Brain microvascular endothelial cell (primary cell): ENCODE measurements at places on chromosomes 2 and 18.
A peak's percentile ranks its signal among the peaks of the same experiment; 100 is the strongest.

GRCh38 chr2:167438206-167438605 lies 549.9 kb downstream of the XIRP2 start:
- DNase-seq = peak; percentile 76

- DNase-seq = no peak
These were observed 186.2 kb downstream of the MBD5 start for GRCh38 chr2:148207111-148207510.

- DNase-seq = no peak
These were observed 64.1 kb upstream of the MEIS1 start for GRCh38 chr2:66370824-66371223.

- no peak for DNase-seq
These were observed 193.7 kb upstream of the MEX3C start for GRCh38 chr18:51391215-51391614.

DNA sequence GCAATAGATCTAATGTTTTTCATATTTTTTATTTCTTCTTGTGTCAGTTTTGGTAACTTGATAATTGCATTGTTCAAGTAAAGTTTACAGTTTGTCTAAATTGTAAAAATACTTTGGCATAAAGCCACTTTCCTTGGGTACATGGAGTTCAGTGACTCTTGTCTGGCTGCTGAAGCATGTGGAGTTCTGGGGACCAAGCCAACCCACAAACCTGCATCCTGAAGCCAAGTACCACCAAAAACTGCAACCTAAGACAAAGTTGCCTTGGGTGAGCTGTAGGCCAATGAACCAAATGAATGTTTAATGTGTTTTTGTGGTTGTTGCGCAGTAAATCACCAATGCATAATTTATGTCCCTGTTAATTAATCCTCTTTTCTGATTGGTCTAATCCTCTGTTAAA lies 872.6 kb downstream of the BCL11A start:
- DNase-seq = no peak

DNA sequence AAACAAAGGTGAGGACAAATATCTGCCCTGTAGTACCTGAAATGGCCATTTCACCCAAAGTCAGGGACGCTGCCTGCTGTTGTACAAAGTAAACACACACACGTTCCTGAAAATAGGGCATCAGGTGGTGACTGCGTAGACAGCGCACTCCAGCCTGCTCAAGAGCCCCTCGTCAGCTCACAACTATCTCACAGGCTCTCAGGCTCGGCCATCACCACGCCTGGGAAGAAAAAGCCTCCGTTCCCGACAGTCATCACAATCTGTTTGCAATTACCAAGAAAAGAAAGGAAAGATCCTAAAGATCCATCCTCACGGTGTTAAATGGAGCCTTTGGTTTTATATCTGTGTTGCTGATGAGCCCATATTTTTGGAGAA lies 230.2 kb downstream of the ZNF516 start:
- DNase-seq = no peak

GRCh38 chr2:50449306-50449705 lies 582.6 kb downstream of the NRXN1 start:
- no peak for DNase-seq

GRCh38 chr18:11909591-11910026 lies 1.5 kb upstream of the MPPE1 start:
- no peak for DNase-seq

GRCh38 chr18:36786686-36787085 lies 42.1 kb downstream of the TPGS2 start:
- peak; percentile 79 for DNase-seq

- no peak for DNase-seq
These were observed 52.7 kb downstream of the MAP2 start for GRCh38 chr2:209476367-209477208.

DNA sequence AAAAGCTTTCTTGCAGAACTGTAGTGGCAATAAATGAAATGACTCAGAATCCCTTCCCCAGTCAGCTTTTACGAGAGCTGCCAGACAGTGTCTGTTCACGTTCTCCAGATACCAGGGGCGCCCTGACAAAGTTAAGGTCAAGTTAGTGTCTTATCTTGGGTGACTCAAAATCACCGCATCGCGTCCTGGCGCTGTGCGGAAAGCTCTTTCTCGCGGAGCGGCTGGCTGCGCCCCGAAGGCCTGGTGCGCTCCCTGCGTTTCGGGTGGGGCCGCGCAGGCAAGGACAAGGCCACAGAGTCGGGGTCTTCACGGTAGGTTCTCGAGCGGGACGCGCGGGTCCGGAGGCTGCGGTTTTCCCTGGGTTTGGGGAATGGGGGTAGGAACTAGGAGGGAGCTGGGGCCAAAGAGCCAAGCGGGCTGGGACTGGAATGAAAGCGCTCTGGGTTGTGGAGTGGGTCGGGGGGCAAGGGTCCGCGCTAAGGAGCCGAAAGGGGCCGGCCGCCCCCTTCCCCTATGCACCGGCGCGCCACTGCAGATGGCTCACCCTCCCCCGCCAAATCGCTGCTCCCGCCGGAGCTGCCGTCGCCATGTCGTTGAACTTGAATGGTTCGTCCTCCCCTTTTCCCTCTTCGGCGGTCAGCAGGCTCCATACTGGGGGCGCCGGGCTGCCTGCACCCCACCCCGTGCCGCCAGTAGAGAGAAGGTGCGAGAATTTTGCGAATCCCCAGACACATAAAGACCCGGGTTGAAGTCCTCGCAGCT lies 2.6 kb upstream of the HOXD11 start:
- no peak for DNase-seq

GRCh38 chr2:235716875-235717496 lies 223.1 kb downstream of the AGAP1 start:
- no peak for DNase-seq

DNA sequence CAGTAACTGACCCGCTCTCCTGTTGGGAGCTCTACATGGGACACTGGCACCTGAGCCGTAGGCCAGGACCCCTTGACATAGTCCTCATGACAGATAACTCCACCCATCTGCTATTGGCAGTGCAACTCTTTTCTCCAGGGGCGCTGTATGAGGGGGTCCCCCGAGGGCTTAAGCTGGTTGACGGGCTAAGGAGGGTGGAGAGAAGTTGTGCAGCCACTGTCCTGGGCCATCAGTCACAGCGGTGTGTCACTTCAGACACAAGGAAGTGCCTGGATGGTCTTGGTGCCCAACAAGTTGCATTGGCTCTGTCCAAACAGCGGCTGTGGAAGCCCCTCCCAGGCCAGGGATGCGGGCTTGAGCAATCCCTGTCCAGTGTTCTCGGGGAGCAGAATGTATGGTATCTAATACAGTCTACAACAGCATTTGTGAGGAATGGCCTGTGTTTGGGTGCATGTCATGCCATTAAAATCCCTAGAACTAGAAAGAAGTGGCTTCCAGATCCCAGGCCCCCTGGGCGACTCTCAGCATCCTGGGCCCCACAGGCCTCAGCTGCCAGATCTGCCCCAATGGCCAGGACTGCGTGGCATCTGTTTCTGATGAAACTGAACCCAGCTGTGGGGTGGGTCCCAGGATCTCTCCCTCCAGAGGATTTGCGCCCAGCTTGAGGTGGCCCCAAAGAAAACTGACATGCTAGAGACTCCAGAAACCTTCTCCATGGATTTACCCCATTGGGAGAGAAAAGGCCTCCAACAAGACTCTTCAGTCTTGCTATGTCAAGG lies 23.3 kb downstream of the TTC32 start:
- DNase-seq = no peak

- DNase-seq = no peak
These were observed 59.9 kb upstream of the TGFA start for GRCh38 chr2:70613521-70613920.

GRCh38 chr2:169676357-169676756 lies 17.8 kb downstream of the CFAP210 start:
- DNase-seq = no peak

DNA sequence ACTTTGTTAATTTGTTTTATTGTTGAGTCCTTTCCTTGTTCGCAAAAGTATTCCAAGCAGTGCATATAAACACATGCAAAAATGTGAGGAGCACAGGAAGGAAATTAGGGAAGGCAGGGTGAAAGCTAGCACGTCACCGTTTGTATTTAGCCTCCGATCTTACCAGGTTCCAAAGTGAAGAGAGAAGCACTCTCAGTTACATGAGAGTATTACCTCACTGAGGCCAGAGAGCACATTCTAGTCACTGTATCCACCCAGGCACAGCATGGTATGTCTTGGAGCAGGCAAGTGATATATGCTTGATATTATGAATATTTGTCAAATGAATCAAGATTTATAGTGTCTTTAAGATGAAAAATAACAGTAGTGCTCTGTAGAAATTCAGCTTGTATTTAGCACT lies 6.5 kb upstream of the TMEM182 start:
- DNase-seq = no peak

DNA sequence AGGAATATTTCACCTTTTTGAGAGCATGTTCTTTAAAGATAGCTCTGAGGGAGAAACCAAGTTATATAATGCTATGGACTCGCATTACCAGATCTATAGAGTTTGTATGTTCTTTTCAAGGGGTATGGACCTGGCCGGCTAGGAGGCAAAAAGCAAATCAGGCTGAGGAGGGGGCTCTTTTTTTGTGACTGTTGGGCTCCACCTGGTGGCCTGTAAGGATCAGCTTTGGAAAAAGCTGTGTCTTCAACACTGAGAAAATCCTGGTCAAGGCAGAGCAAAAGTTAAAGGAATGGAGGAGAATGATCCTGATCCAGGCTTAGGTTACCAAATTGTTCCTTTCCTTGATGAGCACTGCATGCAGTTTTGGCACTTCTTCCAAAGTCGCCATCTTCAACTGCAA lies 180.5 kb downstream of the DIS3L2 start:
- DNase-seq = peak; percentile 27

DNA sequence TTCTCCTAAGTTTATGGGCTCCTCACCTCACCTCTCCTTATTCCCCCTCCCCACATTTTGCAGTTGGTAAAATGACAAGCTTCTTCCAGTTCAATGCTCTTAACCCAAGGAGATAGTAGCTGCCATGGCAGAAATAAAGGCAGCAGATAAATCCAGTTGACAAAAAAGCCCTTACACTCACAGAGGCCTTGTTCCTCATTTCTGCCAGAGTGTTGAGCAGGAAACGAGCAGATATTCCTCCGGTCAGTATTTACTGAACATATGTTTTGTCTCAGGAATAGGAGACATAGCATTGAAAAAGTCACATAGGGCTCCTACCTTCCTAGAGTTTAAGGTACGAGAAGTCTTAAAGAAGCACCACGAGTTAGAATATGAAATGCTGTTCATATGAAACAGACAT lies 493.7 kb upstream of the TNP1 start:
- DNase-seq = no peak

DNA sequence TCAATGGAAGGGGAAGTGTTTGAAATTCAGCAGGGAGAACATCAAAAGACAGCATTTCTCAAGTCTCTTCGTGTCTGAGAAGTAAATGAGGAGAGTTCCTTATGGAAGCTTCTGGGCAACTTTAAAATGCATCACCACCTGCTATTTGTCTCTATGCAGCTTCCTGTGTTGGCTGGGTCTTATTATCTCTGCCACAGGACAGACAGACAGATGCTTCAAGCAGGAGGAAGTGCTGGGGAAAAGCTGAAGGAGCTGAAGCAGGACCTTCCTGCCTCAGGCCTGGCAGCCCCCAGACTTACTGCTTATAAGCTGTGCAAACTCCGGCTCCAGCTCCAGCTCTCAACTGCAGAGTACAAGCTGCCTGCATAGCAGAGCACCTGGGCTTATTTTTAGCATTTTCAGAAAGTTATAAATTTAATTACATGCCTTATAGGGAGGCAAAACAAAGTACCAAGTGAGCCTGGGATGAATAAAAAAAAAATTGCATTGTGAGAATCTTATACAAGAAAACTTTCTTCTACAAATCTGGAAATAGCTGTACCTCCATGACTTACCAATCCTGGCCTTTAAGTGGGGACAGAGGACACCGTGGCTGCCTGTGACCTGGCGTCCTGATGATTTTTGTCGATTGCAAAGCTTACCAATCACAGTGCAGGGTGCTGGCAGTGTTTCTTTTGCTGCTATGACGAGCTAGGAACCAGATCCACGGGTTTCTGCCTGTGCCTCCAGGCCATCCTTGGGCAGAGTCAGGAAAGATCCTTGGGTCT lies 206.3 kb downstream of the SEPTIN10 start:
- no peak for DNase-seq

GRCh38 chr2:177942731-177943130 lies 129.8 kb downstream of the PDE11A start:
- no peak for DNase-seq

GRCh38 chr18:68566991-68567390 lies 147.9 kb downstream of the TMX3 start:
- no peak for DNase-seq

DNA sequence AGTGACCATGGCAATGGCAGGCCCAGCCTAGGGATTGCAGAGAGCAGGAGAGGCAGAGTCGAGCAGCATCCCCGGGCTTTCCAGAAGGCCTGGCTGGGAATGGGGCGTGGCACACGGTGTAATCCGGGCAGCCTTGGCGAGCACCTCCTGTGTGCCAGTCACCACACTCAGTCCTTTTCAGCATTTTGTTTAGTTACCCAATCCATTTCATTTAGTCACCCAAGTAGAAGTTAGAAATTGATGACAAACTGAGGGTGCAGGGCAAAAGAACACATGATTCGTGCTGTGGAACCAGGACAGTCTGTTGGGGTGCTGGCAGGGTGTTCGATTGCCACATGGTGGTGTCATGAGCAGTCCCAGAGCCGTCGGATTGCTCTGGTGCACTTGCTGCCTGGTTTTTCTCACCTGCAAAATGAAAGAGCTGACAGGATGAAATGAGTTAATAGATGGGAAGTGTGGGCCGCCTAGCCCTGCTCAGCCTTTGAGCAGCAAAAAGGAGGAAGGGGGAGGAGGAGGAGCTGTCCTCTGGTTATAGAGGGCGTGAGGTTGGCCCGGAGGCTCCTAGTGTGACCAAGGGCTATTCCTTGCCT lies 299.4 kb downstream of the AGAP1 start:
- DNase-seq = no peak

GRCh38 chr2:15448250-15448839 lies 112.8 kb downstream of the NBAS start:
- no peak for DNase-seq

GRCh38 chr2:109343460-109343859 lies 214.5 kb downstream of the SH3RF3 start:
- no peak for DNase-seq

GRCh38 chr2:241686324-241686649 lies 328 bp downstream of the DTYMK start:
- no peak for DNase-seq

GRCh38 chr2:241762321-241762932 lies 14.2 kb upstream of the GAL3ST2 start:
- no peak for DNase-seq

- DNase-seq = no peak
These were observed 44.0 kb downstream of the SDC1 start for GRCh38 chr2:20180676-20181648.

DNA sequence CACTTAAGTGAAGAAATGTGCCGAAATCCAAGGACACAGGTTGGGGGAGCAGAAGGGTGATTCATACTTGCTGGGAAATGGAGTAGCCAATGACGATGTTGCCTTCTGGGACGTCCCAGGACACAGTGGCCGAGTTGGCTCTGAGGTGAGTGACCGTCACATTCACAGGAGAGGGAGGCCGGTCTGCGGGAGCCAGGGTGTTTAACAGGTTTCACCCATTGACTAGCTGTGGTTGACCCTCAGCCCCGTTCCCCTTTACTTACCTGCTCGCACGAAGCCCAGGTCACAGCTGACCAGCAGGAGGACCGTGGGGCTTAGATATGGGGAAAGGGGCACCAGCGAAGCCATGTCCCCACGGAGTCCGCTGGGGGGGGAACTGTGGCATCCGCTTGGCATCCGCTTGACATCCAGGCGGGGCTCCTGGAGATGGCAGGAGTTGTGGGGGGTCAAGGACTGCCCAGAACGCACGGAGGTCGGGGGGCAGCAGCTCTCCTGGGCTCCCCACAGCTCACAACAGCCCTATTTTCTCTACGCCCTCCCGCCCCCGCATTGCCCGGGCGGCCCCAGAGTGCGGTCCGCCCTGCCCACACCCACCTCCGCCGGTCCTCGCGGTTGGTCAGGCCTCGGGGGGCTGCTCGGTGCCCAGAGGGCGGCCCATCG lies 586 bp downstream of the FNDC4 start:
- DNase-seq = no peak
